Activated CD8-positive, alpha-beta T cell treated with anti-CD3 and anti-CD28 coated beads, Interleukin-2, amount 10 ng/mL, durations not matched to agents 7 days and 5 days (primary cell): ENCODE measurements at places on chromosomes 3 and 15. TPM values are rescaled to one million over a fixed set of nuclear protein-coding genes. Genes with fewer than 3 reads are reported as not detected.

Gene CCDC39
- total RNA-seq: not detected

Gene ARGFX
- not detected for total RNA-seq

Gene SLC12A8
- total RNA-seq: 0.50 TPM

Gene TM4SF4
- not detected for total RNA-seq

Gene RAB6B
- 0.68 TPM for total RNA-seq

Gene PRSS50
- total RNA-seq: not detected

Gene KIF15
- total RNA-seq: 62.2 TPM

Gene ZNF609
- total RNA-seq: 39.9 TPM

Gene HRG
- not detected for total RNA-seq

Gene C3orf85
- total RNA-seq: not detected

Gene LCTL
- not detected for total RNA-seq

Gene CD96
- 303 TPM for total RNA-seq

Gene ARPP21
- total RNA-seq: not detected

Gene ATG3
- 74.6 TPM for total RNA-seq
